ENCODE measurements at places on chromosomes 11 and 22. TPM values are rescaled to one million over a fixed set of nuclear protein-coding genes. Genes with fewer than 3 reads are reported as not detected.

DNA sequence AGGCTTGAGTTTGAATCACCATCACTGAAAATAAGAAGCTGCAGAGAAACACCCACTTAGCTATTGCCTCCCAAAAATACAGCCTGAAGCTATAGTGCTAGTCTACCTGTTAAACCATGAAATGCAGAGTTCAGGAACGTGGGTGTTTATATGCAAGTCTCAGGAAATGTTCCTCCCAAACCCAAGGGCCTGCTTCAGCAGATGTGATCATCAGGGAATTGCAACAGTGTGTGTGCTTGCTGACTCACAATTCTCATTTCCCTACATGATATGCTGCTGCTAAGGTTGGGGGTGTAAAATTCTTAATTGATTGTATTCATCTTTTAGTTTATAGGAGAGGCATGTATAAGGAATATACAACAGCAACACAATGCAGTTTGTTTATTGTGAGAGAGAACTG is 49.6 kb downstream of the NUP98 start:
- peak; percentile 52 for DNase-seq

DNA sequence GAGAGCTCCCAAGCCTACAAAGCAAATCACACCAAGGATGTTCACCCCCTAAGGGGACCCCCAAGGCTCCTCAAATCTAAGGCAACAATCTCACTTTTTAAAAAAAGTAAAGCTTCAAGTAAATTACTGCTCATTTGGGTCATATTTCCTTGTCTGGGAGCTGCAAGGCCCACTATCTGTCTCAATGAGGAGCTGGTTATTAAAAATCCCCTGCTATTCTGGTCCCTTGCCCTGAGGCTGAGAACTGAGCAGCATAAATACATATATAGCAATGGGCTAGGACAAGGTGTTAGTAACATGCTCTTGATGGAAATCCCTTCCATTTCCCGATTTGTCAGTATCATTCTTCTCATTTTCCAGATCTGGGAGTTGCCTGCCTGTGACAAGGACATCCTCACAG is 119.2 kb downstream of the ETS1 start:
- DNase-seq = no peak

- no peak for DNase-seq
Observed at GRCh38 chr11:36177836-36178235, 111.4 kb downstream of the COMMD9 start.

DNA sequence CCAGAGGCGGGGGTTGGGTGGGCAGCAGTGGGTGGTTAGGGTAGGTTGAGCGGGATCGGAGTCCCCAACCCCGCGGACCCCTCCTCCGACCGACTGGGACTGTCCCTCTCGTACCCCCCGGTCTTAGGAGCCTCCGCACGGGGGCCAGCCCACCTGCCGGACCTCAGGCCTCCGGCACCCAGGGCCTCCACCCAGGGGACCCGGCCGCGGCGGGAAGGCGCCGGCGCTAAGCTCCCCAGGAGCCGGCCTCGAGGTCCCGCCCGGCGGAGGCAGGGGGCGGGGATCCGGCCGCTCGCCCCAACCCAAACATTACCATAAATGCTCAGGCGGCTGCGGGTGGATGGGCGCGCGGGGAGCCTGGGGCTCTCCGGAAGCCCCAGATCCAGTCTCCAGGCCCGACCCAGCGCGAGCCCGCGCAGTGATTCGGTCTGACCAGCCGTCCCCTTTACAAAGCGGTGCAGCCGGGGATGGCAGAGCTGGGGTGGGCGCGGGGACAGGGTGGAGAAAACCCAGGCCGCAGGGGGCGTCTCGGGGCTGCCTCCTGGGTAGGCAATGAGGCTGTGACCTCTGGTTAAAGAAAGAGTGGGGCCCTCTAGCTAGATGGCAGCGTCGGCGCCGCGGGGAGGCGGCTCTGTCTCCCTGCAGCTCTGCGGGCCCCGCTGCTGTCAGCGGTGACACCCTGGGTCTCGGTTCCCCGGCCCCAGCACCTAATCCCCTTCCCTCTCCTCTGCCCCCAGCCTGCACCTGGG is 4.0 kb upstream of the MCAM start:
- no peak for DNase-seq

DNA sequence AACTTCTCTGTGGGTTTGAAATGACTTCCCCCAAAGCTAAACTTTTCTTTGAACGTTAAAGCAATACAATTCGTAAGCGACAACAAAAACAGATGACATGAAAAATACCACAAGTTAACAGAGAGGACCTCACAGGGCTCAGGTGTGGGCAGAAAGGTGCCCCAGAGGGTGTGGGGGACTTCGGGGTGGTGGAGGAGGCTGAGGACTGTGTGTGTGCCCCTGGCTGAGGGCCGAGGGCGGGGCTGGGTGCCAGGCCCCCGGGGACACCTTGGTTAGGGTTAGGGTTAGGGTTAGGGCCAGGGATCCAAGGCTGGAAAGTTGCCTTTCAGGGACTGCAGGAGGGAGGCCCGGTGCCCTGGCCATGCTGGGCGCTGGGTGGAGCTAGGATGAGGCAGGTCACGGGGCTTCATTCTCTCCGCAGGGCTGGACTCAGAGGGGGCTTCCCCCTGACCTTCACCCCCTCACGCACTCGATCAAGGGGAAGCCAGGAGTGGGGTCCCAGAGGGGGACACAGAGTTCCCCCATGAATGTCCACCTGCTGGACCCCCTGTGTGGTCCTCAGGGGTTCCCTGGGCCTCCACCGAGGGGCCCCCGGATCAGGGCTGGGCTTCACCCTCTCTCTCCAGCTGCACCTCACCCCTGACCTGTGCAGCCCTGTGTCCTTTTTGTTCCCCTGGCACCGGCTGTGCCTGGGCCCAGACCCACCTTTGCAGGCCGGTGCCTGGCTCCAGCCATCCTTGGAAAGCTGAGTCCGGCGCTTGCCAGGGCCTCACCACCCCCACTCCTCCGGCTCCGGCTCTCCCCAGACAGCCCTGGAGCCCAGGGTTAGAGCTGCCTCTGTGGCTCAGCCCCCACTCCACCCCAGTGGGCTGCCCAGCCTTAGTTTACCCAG is 7.0 kb downstream of the TNNI2 start:
- no peak for DNase-seq

DNA sequence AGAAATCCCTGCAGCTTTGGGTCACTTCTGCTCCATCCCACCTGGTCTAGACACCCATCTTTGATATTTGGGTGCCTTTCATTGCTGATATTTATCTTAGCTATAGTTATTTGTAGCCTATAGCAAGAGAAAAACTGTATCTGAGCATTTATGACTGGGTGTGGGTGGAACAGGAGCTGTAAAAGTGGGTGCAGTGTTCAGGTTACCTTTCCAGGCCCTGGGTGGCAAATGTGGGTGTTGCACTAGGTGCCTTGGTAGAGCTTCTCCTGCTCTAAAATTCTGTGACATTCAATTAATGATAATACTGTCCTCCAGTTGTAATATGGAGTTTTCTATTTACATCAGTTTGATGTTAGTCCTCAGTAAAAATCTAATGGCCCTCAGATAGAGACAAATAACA is 78.4 kb upstream of the OR4B1 start:
- DNase-seq = no peak

DNA sequence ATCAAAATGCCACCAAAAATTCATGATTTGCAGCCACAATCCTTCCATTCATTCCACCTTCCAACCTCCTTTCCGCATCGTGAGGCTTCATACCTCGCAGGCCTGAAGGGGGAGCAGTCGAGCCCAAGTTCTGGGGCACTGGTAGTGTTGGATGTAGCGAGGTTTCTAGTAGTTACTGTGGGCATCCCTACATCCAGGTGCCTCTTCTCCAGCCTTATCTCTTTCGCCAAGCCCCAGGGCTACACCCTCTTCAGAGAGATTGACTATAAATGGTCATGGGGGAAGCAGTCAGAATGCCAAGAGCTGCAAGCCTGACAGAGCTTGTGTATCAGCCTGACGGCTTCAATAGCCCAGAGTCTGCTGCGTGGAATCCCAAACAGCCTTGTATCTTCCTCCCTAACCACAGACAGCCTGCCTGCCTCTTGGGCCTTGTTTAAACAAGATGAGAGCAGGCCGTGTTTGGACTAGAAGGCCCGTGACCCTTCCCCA is 28.9 kb downstream of the CLMP start:
- DNase-seq = peak; percentile 97

GRCh38 chr11:118914178-118914918 is 11.4 kb downstream of the BCL9L start:
- no peak for DNase-seq

GRCh38 chr22:41683616-41684015 is 5.1 kb downstream of the SNU13 start:
- DNase-seq = no peak

- no peak for DNase-seq
Observed at GRCh38 chr11:96396637-96397036, 6.8 kb downstream of the JRKL start.

DNA sequence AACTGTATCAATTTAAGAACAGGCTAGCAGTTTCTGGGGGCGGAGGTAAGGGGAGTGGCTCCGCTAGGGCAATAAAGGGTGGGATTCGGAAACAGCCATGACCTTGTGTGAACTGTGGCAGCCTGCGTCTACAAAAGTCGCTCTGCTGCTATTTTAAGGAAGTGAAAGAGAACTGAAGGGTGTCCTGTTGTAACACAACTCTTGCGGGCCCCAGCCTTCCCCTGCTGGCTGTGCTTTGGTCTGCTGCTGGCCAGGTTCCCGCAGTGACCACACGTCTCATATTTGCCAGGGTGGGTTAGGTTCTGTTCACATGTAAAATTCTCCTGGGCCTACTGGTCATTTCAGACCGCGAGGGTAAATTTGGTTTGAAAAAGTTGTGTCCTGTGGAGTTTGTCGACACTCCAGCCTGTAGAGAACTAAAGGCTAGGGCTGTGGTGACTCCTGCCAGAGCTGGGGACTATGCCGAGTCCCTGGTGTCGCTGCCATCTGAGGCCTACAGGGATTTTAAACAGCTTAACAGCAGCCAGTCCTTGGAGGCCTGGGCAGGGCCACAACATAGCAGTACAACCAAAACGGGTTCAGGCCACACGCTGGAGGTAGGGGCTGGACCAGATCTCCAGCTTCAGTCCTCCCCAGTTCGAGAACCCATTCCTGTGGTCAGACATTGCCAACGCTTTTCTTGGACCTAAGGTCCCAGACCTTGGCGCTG is 1.1 kb upstream of the PPFIBP2 start:
- no peak for DNase-seq

- no peak for DNase-seq
Observed at GRCh38 chr11:16976379-16976778, 37.8 kb downstream of the PLEKHA7 start.

GRCh38 chr22:33861216-33861875 is 58.9 kb downstream of the LARGE1 start:
- DNase-seq = no peak

- no peak for DNase-seq
Observed at GRCh38 chr22:23841292-23841691, 2.5 kb upstream of the DERL3 start.

- no peak for DNase-seq
Observed at GRCh38 chr11:28245131-28245530, 136.9 kb downstream of the METTL15 start.

- DNase-seq = no peak
Observed at GRCh38 chr11:42976636-42977217, 335.1 kb upstream of the API5 start.

GRCh38 chr11:113531083-113531482 is 55.9 kb upstream of the DRD2 start:
- no peak for DNase-seq

DNA sequence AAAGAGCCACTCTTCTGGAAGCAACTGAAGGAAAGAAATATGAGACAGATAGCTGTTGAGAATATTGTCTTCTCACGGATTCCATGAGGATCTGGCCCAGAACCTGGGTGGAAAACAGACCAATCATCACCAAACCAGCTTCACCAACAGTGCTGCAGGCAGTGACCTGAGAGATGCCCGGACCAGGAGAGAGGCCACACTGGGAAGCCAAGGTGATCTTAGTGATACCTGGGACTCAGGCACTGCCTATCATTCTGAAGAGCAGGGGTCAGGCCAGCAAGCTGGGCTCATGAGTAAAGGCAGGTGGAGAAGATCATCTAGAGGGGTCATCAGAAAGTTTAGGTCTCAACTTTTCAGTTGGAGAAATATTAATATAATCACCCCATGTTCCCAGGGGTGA is 595.8 kb upstream of the CADM1 start:
- no peak for DNase-seq

DNA sequence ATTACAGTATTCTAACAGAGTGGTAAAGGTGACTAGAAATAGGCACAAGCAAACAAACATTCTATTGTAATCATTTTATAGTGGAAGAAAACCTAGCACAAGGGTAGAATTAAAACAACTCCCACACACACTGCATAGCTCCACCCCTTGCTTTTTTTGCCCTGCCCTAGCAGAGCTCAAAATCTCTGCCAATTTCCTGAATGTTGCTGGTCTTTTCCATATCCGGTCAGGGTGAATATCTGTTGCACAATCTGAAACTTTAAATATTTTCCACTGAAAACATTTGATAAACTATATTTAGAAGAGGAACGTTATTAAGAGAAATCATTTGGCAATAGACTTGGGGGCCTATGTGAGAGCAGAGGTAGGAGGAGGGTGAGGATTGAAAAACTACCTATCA is 2.7 kb downstream of the SPA17 start:
- no peak for DNase-seq

DNA sequence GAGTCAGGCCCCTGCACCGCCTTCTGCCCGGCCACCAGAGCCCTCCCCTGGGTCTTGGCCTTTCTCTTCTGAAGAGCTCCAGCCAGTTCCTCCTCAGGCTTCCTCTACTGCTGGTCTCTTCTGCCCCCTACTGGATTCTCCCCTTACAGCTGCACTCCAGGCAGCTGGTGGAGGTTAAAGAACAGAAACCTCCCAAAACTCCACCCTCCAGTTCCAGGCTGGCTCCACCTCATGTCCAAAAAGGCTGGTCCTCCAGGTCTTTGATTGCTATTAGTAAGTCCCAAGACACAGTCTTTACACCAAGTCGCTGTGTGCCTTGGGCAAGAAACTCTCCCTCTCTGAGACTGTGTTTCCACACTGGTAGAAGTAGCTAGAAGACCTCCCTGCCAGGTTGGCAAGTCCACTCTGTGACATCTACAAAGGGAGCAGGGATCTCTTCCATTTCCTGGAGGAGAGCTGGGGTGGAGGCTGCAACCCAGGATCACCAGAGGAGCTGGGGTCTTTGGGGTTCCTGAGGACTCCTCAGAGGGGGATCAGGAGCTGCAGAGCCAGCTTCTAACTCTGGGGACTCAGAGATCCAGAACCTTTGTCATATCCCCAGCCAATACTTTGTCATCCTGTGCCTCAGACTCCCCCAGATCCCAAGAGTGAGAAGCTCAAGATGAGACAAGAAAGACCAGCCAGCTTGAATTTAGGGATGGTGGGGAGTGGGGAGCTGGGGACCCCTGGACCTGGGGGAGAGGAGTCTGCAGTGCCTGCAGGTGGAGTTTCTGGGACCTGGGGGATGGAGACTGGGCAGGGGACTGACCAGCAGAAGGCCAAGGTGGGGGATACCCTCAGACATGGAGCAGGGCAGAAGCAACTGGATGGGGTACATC is 3.4 kb upstream of the IGLL5 start:
- no peak for DNase-seq

Gene TRMU
- polyA plus RNA-seq = 23.7 TPM

Gene BAIAP2L2
- 0.09 TPM for polyA plus RNA-seq

Gene PAX6
- polyA plus RNA-seq = not detected

Gene OR5AN1
- not detected for polyA plus RNA-seq

Gene NAV2
- 7.2 TPM for polyA plus RNA-seq

Gene OR10A6
- 0.04 TPM for polyA plus RNA-seq

Gene TREH
- not detected for polyA plus RNA-seq

Gene DDX25
- not detected for polyA plus RNA-seq

Gene TRIM51
- not detected for polyA plus RNA-seq

Gene CBLIF
- not detected for polyA plus RNA-seq

Gene SUSD2
- polyA plus RNA-seq = 1.1 TPM

Gene TST
- polyA plus RNA-seq = 36.7 TPM

Gene UBQLNL
- polyA plus RNA-seq = 0.42 TPM

Gene MUC6
- not detected for polyA plus RNA-seq

Gene LIF
- polyA plus RNA-seq = 121 TPM

Gene GRM5
- polyA plus RNA-seq = 0.01 TPM

Measured in AG04450 (cell line).